ENCODE measurements at places on chromosomes 2 and 18.

GRCh38 chr18:62974928-62975675 lies 259.8 kb downstream of the PHLPP1 start:
- no peak for DNase-seq

DNA sequence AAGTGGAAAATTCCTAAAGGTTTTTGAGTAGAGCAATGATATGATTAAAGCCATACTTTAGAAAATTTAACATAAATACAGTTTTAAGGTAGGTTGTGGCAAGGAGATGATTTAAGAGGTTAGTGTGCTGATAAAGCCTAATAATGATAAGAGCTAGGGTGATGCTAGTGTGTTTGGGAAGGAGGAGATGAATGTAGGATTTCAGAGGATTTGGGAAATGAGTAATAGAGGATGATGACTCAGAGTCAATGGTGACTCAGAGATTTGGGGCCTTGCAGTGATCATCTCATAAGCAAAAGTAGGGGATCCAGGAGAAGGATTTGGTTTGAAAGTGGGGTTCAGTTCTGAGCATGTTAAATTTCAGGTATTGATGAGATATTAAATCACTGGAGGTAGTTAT lies 23.3 kb downstream of the STAMBP start:
- peak; percentile 83 for DNase-seq

GRCh38 chr2:63514781-63515180 lies 73.5 kb downstream of the WDPCP start:
- no peak for DNase-seq

GRCh38 chr2:39228413-39229209 lies 15.2 kb downstream of the CDKL4 start:
- DNase-seq: no peak

DNA sequence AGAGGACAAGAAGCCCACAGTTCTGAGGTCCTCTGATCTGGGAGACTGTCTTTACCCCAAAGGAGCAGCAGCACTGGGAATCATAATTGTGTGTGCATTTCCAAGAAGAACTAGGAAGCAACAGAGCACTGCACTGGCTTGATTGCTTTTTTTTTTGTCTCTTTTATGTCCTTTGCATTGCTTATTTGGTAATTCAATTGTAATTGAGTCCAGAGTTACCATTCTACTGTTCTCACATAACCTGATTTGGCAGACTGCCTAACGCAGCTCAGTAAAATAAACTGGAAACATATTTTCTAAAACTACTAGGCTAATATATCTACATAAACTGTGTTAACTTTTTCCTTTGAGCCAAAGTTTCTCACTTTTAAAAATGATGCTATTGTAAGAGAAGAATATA lies 190.3 kb upstream of the SLC8A1 start:
- DNase-seq: no peak
